ENCODE measurements at places on chromosomes 5 and 9.
A peak's percentile ranks its signal among the peaks of the same experiment; 100 is the strongest.

- DNase-seq, result no peak
Observed at GRCh38 chr5:139410993-139411828, 7.3 kb upstream of the SPATA24 start.

- DNase-seq, result no peak
Observed at GRCh38 chr9:69029535-69029934, 6.0 kb upstream of the FXN start.

DNA sequence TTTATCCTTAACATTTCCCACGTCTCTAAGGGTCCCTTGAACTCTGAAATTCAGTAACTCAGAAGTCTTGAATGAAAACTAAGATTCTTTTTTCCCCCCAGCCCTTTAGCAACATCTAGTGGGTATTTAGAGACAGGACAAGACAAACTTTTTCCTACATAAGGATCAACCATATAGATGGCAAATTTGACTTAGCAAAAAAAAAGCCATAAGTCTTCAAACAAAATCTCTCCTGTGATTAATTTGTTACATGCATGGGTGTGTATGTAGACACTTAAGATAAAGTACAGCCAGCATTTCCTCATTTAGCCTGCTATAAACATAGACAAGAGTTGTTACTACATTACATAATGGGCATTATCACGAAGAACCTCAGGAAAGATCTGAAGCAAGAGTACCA lies 29.1 kb upstream of the ANKRD31 start:
- DNase-seq, result no peak

DNA sequence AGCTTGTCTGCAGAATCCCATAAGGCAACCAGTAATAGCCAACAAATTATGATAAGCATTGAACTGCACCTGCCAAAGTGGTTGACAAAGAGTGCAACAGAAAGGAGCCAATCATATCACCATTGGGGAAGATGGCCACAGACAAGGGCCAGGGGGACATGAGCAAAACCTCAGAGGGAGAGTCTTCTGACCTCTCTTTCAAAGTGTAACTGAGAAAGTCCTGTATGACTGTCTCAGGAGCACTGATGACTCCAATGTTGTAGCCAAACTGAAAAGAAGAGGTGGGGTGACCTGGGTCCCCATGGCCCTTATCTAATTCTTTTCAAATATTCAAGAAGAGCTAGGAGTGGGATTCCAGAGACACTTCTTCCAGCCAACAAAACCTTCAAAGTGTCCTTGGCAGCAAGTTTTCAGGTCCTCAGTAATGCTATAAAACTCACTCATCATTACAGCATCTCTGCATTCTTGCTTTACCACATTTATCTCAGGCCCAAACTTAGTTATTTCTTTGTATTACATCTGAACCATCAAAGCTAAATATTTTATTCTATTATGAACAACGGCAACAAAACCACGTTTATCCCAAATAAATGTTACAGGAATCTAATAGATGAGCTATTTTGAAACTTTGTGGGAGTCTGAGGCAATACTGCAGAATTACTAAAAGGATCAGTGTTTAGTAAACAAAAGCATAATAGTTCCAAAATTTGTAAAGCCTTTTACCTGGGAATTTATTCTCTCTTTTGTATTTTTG lies 24.4 kb downstream of the FBLL1 start:
- DNase-seq, result no peak

DNA sequence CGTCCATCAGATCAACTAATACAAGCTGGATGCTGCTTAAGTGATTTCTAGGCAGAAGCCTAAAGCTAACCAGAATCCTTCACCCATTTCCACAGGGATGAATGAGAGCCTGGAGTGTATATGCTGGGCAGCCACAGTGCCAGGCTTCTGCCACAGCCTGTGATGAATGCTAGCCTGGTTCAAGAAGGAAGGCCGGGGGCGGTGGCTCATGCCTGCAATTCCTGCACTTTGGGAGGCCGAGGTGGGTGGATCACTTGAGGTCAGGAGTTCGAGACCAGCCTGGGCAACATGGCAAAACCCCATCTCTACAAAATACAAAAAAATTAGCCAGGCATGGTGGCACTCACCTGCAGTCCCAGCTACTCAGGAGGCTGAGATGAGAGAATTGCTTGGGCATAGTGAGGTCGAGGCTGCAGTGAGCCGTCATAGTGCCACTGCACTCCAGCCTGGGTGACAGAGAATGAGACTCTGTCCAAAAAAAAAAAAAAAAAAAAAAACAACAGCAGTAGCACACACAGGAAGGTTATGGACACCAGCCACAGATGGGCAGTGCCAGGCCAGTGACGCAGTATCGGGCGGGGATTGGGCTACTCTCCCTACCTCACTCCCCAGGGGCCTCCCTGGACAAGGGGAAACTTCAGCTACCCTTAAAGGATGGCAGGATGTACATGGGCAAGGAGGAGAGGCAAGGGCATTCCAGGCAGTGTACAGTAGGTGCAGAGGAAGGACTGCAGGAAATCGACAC lies 23.1 kb upstream of the HMCN2 start:
- DNase-seq, result peak; percentile 58

GRCh38 chr5:109693535-109694400 lies 4.0 kb downstream of the MAN2A1 start:
- no peak for DNase-seq

GRCh38 chr5:160565376-160565775 lies 143.7 kb downstream of the PTTG1 start:
- DNase-seq, result no peak

DNA sequence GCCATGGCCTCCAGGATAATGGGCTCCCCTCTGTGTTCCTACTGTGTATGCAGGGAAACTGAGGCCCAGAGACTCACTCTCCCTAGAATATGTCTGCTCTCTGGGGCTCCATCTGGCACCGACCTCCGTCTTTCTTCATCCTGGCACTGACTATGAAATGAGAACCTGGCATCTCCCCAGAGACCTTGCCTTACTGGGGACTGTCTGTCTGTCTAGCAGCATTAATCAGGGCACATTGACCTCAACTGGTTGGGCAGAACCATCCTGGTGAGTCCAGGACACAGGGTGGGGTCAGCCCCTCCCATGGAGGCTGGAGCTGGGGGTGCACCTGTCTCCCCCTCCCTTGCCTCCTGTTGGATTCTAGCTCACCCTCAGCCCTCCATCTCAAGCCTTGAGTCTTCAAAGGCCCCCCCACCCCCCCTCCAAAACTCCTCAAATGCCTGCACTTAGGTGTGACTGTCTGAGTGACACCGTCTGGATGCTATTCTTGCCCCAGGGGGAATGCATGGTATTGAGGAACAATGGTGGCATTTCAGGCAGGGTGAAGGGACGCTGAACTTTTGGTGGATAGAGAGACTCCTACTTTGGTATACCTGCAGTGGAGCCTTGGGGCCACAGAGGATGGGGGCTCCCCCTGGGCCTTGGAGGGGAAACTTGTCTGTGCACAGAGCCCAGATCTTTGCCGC lies 12.8 kb upstream of the PITX1 start:
- DNase-seq, result no peak

DNA sequence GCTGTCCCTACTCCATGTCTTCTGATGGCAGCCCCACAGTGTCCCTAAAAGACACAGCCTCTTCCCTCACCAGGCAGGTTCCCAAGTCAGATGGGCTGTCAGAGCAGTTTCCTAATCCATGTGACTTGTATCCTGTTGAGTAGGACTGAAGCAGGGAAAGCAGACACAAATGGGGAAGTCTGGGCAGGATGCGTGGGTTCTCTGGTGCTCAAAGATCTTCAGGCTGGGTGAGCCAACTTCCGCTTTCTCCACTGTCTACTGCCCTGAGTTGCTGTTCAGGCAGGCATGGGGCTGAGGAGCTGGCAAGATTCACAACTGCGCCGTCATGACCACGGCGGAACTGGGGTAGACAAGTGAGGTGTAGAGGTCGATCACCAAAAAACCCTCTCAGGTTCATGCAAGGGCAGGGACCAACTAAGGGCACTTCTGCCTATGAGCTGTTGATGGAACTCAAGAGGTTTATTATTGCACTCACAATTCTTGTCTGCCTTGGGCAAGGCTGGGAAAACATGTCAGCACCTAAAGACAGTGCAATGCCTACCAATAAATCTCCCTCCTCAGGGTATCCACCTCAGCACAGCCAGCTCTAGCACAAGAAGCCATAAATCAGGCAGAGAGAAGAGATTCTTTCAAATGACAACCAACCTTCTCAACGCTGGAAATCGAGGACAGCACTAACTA lies 83.4 kb downstream of the RAPGEF1 start:
- DNase-seq, result peak; percentile 92

- DNase-seq, result no peak
Observed at GRCh38 chr9:87119328-87119881, 172.1 kb upstream of the GAS1 start.

DNA sequence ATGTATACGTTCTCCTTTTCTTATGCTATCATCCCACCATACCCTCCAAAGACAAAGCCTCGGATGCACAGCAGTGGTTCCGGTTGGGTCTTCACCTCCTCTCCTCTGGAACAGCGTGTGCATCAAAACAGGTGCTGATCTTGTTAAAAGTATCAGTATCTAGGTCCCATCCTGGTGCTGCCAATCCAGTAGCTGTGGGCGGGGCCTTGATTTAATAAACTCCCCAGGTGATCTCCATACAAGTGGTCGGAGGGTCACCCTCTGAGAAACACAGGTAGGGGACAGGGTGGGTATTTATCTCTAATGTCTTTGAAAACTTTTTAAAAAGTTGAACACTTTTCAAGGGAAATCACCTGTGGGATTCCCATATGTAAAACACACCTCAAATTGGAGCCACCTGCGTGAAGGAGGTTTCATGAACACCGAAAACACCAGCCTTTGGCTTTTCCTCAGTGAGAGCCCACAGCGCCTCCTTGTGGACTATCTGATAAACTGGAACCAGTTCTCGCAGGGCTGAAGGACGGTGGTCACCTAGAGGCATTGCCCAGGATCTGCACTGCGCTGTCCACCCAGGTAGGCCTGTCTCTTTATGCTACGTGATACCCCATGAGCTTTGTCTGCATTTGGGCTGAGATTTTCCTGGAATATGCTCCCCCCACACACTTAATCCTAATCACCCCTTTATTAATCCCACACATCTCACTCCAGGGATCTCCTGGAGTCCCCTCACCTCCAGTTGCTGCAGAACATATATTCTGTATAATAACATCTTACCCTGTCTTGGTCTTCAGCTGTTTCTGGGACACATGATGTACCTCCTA lies 80.5 kb upstream of the EPB41L4B start:
- DNase-seq, result no peak

DNA sequence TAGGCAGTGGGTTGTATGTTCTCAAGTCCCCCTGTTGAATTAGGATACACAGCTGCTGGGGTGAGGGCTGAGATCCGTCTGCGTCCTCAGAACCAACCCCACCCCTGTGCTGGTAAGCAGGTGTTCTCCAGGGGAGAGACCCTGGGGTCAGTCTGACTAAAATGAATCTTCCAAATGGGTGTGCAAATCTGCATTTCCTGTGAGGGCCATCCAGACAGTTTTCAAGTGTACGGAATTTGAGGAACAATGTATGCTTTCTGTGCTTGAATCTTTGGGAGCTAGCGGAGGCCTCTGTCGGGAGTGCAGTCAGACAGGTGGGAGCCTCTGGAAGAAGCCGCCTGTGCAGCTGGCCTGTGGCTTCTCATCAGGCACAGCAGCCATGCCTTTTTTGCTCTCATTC lies 122.9 kb downstream of the MACROH2A1 start:
- no peak for DNase-seq

- DNase-seq, result peak; percentile 52
Observed at GRCh38 chr5:436641-436975, 6.4 kb upstream of the EXOC3 start.

DNA sequence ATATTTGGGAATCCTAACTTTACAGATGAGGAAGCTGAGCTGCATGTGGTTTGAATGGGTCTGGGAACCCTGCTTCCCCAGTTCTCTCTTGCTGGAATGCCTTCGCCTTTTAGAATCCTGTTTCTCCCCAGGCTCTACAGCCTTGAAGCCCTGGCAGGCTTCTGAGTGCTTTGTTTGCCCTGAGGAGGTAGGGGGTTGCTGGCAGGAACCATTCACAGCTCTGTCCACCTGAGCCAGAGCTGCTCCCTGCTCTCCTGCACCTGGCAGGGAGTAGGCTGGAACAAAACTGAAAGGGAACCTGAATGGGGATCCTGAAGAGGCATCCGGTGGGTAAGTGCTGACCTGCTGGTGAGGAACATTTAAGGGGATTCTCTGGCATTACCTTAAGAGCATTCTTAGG lies 33.0 kb downstream of the KIF4B start:
- no peak for DNase-seq

DNA sequence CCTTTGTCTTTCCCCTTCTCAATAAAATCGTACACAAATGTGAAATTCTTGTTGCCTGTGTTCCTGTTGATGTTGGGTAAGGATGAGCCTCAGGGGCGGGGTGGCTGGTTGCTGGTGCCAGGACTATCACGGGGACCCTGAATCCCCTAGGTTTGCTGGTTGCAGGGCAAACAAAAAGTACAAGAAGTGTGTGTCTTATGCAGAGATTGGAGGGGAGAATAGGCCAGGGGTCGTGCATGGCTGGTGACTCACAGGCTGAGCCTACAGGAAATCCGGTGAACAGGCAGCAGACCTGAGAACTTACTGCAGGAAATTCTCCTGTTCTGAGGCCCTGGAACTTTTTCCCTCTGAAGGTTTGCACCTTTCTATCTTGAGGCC lies 5.5 kb downstream of the ANXA2R start:
- no peak for DNase-seq

DNA sequence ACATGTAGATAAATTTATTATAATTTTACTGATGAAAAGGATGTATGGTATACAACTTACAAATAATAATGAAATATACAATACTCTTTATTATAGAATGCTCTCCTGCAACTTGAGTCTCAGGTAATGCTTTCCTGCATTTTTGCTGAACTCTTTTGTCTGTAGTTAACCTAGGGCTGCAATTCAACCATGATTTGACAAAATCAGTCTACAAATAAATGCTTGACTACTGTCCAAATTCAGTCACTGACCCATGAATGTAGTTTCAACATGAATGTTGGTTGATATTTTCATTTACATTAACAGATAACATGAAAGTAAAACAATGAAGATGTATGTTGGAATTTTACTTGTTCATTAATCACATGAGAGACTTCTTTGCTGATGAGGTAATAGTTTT lies 320.9 kb downstream of the ZSWIM6 start:
- no peak for DNase-seq

DNA sequence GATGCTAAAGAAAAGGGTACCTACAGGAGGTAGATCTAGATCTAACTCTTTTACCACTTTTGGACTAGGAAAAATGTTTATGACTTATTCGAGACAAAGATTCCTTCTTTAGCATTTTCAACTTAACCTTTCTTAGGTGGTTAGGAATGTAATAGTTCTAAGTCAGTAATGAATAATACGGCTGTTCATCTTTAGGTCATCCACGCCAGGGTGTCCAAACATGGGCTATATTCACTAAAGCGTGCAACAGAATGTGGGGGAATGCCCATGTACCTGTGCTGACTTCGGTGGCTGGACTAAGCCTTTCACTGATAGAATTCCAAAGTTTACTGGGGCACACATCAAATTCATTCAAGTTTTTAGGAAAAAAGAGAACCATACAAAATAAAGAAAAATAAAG lies 164.7 kb downstream of the TSSK1B start:
- DNase-seq, result no peak

- DNase-seq, result no peak
Observed at GRCh38 chr9:116975126-116975525, 288.0 kb downstream of the TRIM32 start.

GRCh38 chr9:27293996-27294395 lies 3.0 kb downstream of the EQTN start:
- no peak for DNase-seq

- no peak for DNase-seq
Observed at GRCh38 chr5:58491216-58491892, at the start of gene GAPT. Gene GAPT, plus strand, starts transcription at chr5:58491435. Its CDS starts 3,102 bp downstream, at chr5:58494537.

- DNase-seq, result no peak
Observed at GRCh38 chr5:39020458-39020857, 53.7 kb downstream of the RICTOR start.

GRCh38 chr9:84839541-84839940 lies 170.0 kb downstream of the NTRK2 start:
- no peak for DNase-seq

GRCh38 chr5:55036477-55036876 lies 12.4 kb downstream of the GZMK start:
- DNase-seq, result no peak
